ENCODE measurements at places on chromosomes 3 and 15.

DNA sequence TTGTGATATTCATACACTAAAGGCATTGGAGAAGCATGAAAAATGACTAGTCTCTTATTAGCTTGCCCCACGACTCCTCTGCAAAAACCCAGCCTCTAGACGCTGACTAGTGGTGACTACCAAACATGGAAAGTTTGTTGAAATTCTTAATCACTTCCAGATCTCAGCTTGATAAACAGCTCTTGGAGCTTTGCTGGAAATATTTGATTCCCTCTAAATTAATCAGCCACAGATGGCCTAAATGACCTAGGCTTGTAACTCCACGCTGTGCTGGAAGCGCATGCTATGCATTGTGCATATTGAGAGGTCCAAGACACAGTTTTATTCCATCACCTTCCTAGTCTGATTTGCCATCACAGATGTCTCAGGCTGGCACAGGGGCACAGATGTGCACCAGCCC, 244.7 kb upstream of the ST8SIA2 start:
- DNase-seq, result no peak

- no peak for DNase-seq
Measured at GRCh38 chr3:29169451-29169850, 111.4 kb upstream of the RBMS3 start.

DNA sequence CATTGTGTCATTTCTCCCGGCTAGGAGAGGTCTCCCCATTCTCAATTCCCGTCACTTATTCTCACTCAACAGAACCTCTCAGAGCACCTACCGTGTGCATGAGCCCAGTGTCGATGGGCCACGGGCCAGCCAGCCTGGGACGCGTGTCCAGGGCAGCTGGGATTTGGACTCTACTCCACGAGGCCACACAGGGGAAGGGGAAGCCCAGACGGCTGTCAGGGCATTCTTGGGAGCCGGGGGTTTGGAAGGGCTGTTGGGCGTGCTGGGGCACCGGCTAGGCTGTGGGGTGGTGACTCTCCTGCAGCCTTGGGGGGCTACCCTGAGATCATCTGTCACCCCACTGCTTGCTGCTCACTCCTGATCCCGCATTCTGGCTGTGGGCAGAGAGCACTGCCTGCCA, 41.7 kb upstream of the PCSK6 start:
- no peak for DNase-seq

DNA sequence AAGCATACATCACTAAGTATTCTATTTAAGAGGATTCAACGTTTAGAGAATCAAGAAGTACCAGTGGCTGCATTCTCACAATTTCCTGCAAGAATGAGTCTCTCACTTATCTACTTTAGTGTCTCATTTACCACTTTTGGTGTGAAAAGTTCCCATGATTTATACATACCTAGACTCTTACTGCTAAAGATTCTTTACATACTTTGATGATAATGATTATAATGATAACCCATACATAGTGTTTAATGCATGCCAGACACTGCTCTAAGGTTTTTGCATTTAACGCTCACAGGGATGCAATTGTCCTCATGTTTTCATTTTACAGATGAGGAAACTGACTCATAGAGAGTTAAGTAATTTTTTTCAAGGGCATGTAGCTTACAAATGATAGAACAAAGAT, 133.6 kb downstream of the TMEM108 start:
- no peak for DNase-seq

DNA sequence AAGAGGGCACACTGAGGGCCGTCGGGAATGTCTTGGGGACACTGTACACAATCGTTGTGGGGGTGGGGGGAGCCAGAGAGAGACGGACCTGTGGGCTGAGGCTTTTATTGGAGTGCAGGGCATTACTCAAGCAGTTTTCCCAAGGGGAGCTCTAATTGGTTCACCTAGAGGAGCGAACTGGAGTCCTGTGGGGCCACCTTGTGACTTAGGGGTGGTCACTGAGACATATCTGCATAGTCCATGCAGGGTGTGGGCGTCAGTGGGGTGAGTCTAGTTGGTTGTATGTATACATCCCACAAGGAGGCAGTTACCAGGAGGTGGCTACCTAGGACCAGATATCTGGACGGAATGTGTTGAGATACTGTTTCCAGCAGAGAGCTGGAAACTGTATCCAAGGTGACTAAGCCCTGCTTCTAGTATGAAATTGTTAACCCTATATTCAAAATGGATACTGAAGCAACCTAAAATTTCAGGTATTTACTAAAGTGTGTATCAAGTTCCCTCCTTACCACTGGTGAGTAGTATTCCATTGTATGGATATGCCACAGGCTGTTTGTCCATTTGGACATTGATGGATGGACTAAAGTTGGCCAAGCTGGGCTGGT, 2.6 kb upstream of the PIGZ start:
- DNase-seq, result no peak

Measured in stimulated activated CD4-positive, alpha-beta T cell treated with anti-CD3 and anti-CD28 coated beads, TNF-alpha, amount 100 ng/mL, for 48 hours (primary cell).